Stimulated activated CD8-positive, alpha-beta memory T cell treated with anti-CD3 and anti-CD28 coated beads, Interleukin-15, amount 100 ng/mL, for 4 hours (primary cell): ENCODE measurements at places on chromosomes 12 and 14.
A peak's percentile ranks its signal among the peaks of the same experiment; 100 is the strongest.

- DNase-seq: no peak
Measured at GRCh38 chr12:13044906-13045299, 722 bp downstream of the FAM234B start.

- DNase-seq: no peak
Measured at GRCh38 chr14:69812711-69813110, 15.7 kb upstream of the SLC10A1 start.

DNA sequence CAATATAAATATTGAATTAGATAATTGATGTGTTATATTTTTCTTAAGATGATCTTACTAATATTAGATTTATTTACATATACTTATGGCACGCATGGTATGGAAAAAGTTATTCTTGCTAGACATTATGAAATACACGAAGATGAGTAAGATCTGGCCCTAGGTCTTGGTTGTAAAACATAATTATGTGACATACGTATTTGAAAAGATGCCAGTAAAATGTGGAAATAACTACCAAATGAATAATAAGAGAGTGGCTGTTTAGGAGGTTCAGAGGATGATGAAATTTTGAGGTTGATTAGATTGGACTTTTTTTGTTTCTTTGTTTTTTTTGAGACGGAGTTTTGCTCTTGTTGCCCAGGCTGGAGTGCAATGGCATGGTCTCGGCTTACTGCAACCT, 41.3 kb downstream of the FANCM start:
- no peak for DNase-seq

DNA sequence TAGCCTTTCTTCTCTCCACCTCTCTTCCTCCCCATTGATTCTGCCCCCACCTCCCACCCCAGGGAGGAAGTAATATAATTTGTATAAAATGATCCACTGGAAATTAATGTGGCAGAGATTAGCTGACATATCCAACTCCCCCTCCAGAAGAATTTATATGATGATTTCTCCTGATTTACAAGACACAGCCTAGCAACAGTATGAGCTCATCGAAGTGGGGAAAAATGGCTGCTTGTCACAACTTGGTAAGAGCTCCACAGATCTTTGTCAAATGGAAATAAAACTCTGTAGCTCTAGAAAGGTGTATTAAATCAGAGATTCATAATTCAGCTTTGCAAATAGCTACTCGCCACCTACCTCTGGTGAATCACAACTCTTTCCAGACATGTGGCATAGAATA, 195.7 kb downstream of the NOVA1 start:
- no peak for DNase-seq

DNA sequence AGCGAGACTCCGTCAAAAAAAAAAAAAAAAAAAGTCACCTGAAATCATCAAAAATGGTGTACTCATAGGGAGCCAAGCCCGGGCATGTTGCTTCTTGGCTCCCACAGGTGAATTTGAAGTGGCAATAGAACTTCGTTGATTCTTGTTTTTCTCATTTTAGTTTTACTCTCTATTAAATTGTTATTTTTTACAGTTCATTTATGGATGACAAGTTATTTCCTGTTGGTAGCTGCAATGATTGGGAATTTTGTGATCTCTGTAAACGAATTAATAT, 1.3 kb downstream of the TM7SF3 start:
- DNase-seq: no peak

DNA sequence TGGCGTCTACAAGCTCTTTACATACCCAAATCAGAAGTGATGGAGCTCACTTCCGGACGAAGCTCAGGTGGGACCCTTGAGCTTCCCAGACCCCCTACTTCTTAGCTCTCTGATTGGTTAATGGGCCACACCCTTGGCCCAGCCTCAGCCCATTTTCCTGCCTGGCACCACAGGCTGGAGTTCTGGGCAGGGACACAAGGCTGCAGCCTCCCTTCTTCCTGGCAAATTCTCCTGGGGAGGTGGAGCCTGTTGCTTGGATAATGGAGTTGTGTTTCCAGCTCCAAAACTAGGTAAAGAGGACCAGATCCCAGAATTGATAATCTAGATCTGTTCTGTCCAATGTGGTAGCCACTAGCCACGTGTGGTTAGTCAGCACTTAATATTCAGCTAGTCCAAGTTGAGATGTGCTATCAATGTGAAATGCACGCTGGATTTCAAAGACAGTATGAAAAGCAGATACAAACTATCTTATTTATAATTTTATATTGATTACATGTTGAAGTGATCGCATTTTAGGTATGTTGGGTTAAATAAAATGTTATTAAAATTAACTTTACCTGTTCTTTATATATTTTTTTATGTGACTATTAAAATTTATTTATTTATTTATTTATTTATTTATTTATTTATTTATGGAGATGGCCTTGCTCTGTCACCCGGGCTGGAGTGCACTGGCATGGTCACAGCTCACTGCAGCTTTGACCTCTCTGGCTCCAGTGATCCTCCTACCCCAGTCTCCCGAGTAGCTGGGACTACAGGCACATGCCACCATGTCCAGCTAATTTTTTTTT, 12.6 kb upstream of the FAIM2 start:
- DNase-seq: no peak

DNA sequence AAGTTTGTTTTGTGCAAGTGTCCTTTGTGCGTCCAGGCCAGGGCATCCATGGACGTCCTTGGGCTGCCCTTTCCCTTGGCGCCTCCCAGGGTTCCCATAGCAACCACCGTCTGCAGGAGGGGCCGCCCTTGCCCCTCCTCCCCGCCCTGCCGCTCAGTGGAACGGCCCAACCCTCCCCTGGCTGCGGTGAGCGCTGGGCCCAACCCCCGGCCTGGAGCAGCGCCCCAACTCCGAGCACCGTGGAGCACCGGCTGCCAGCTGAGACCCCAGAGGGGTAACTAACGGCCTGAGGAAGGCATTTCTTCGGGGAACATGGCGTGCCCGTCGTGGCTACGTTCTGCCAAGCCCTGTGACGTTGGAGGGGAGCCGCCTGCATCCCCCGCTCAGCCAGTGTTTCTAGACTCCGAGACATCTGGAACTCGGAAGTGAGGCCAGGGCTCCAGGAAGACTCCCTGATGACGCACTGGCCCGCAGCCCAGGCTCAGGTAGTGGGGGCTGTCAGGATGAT, 5.3 kb upstream of the ACACB start:
- peak; percentile 17 for DNase-seq

DNA sequence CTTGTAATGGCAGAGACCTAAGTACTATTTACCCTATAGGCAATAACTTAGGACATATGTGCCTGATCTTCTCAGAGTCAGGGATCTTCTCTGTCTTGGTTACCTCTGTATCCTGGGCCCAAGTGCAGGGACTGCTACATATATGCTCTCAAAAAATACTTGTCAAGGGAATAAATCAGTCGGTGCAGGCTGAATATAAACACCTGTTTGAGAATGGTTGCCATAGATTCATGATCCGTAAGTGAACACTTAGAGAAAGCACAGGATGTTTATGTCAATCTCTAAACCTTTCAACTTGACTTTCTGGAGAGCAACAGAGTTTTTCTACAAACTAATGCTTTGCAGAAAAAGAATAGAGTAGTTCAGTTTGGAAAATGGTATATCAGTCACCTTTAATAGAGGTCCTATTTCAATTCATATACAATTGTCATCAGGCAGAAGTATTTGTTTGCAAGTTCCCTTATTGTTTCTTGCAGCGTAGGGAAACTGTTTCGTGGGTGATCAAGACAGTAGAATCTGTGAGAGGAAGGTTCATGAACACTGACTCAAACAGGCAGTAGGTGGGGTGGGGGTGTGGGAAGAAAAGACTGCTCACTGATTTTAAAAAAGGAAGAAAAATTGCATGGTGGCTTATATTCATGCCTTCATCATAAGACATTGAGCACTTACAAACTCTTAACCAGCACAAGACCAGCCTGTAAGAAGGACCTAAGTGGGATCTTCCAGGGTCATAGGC, 6.0 kb upstream of the UBE2N start:
- DNase-seq: no peak
